ENCODE measurements at places on chromosomes 7 and 10.

DNA sequence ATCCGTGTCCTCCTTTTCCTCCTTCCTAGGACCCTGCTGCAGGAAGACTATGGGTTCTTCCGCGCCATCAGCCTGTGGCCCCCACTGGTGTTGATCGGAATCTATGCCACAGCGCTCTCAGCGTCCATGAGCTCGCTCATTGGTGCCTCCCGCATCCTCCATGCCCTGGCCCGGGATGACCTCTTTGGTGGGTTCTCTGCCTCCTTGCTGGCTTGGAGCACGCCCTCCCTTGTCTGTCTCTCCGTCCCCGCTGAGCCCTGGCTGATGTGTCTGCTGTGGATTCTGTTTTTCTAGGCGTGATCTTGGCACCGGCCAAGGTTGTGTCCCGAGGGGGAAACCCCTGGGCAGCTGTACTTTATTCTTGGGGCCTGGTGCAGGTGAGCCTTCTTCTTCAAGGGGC is 7.3 kb upstream of the TRIP6 start:
- no peak for DNase-seq

GRCh38 chr7:101527844-101528667 is 101.0 kb downstream of the MYL10 start:
- no peak for DNase-seq

GRCh38 chr10:124590216-124591122 is 128.8 kb downstream of the LHPP start:
- no peak for DNase-seq

GRCh38 chr7:18593602-18594279 is 98.2 kb downstream of the HDAC9 start:
- DNase-seq: no peak

DNA sequence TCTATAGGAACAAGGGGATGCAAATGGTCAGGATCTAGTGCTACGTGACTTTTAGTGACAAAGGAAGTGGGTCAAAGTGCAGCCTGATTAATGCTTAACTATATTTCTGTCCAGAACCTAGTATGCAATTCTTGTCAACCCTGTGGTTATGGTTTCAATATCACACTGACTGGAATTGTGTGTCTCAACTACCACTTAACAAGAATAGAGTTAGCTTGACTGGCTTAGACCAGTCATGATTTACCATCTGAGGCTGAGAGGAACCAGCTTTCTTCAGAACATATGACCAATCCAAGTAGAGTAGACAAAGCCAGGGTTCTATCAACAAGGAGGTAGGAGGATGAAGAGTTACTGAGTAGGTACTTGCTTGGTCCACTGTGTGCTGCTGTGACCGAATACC is 54.4 kb downstream of the MYPN start:
- DNase-seq: no peak
